ENCODE measurements at places on chromosomes 3 and 15.
A peak's percentile ranks its signal among the peaks of the same experiment; 100 is the strongest.

DNA sequence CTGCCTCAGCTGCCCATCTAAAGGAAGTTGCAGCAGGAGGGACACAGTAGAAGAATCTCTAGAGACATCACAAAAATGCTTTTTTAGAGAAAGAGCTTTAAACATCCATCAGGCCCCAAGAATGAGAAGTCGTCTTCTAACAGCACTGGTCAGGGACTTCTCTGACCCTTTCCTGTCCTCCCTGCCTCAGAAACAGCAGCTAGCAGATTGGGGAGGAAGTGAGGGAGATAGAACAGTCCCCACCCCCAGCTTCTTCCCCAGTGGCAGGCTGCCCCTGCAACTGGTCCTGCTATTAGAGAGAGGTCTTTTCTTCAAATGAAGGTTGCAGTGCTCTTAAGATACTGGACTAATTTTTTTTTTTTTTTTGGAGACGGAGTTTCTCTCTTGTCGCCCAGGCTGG lies 55.1 kb downstream of the PDE8A start:
- DNase-seq: no peak

- DNase-seq: no peak
Observed at GRCh38 chr15:75884041-75884440, 19.6 kb upstream of the FBXO22 start.

DNA sequence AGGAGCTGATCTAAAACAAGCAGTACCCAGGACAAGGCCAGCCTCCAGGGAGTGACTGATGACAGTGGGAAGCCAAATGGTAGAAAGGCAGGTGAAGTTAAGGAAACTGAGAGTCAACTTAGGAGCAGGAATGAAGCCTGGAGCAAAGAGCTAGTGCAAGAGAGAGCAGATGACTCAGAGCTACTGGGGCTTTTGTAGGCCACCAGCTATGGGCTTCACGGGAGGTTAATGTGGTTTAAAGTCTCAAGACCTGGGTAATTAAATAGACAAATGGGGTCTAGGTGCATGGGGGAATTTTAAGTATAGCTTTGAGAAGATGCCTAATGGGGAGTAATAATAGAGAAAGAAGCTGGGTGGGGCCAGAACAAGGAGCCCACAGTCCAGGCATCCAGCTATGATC lies 3.1 kb downstream of the CD86 start:
- DNase-seq: no peak

- no peak for DNase-seq
Observed at GRCh38 chr3:143884861-143885260, 36.6 kb upstream of the SLC9A9 start.

- no peak for DNase-seq
Observed at GRCh38 chr15:39204031-39204430, 376.8 kb upstream of the THBS1 start.

DNA sequence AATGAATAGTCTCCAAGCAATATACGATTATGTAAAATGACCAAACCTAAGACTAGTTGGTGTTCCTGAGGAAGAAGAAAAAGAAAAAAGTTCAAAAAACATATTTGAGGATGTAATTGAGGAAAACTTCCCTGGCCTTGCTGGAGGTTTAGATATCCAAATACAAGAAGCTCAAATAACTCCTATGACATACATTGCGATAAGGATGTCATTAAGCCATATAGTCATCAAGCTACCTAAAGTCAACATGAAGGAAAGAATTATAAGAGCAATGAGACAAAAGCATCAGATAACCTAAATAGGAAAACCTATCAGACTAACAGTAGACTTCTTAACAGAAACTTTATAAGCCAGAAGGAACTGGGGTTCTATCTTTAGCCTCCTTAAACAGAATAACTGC lies 231.1 kb downstream of the TUSC7 start:
- DNase-seq: no peak

DNA sequence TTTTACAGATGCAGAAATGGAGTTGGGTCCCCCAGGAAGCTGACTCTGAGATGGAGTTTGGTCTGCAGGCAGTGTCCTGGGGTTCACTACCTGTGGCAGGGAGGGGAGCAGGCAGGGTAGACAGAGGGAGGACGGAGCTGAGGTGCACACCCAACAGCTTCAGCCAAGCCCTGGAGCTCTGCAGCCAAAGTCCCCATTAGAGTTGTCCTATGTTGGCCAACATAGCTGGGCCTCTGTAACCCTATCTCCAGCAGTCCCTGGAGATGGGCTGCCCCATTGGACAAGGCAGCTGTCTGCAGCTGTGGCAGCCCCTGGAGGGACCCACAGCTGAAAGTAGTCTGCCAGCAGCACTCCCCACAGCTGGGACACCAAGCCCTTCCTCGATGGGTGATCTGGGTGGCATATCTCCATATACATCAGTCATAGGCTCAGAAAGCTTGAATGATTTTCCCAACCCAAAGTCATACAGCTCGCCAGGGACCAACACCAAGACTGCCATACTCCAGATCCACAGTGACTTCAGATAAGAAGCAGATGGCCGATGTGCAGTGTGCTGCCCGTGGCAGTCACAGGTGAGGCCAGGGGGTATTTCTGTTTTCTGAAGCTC lies 31.9 kb downstream of the STARD5 start:
- DNase-seq: no peak

DNA sequence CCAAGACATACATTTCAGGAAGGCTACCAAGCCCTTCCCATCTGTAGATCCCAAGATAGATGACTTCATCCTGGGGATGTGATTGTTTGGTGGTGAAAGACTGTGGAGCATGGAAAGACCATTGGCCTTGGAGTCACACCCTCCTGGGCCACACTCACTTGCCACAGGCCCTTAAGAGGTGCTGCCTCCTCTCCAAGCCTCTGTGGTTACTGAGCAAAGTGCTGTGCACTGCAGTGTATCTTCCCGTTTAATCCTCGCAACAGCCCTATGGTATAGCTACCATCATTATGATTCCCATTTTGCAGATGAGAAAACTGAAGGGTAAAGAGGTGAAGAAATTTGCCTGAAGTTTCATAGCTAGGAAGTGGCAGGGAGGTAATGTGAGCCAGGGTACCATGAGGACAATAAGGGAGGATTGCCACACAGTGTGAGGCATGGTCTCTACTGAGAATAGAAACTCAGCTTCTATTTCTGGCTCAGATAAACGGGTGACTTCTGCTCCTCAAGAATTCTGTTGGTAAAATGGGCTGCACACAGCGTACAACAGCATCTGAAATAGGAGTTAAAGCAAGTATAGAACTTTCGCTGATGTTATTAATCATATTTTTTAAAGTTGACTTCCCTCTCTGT lies 23.9 kb upstream of the RHO start:
- DNase-seq: no peak

GRCh38 chr3:50154840-50155490 lies at the start of gene SEMA3F:
Gene SEMA3F, plus strand, starts transcription at chr3:50155324. Its CDS starts 4,299 bp downstream, at chr3:50159623.
- DNase-seq: peak; percentile 69

- no peak for DNase-seq
Observed at GRCh38 chr3:155572085-155572484, 172.8 kb downstream of the PLCH1 start.

DNA sequence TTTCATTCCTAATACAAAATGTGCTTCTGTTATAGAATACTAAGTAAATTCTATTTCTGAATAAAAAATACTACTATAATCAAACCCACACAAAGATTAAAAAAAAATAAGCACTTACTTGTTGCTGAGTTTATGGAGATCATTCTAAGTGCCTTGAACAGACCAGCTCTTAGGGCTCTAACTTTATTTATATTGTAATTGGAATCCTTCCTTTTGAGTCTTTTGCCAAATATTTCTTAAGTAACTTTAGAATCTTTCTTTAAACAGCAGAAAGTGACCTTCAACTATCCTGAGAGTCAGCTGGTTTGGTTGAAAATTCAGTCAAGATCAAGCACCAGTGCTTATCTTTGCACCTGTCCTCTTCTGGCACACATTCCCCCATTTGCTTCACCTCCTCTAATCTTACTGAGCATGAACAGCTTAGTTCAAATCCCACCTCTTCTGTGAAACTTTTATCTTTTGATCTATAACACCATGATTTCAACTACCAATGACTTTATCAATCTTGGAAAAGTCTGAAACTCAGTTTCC lies 149.3 kb downstream of the VPS13C start:
- DNase-seq: no peak

DNA sequence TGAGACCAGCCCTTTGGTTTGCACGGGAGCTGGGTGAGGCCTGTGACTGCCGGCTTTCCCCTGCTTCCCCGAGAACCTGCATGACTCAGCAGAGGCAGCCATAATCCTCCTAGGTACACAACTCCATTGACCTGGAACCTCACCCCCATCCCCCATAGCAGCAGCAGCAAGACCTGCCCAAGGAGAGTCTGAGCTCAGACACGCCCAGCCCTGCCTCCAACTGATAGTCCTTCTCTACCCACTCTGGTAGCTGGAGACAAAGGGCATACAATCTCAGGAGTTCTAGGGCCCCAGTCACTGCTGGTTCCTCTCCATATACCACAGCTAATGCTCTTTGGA lies 141.0 kb upstream of the ARHGEF26 start:
- DNase-seq: no peak

DNA sequence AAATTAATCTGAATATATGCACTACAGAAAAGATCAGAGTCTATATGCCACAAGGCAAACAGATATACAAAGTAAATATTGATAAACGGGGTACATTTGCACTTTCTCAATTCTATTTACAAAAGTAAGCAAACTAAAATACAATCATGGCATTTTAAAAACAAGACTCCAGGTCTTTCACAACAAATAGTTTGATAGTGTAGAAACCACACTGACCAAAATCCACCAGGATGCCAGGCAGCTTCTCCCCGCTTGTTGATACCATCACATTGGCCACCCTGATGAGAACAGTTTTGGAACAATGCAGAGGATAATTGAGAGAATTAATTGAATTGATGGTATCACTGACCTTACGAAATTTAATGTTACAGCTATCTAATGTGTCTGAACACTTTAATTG lies 190.6 kb upstream of the TMCO5A start:
- DNase-seq: no peak

DNA sequence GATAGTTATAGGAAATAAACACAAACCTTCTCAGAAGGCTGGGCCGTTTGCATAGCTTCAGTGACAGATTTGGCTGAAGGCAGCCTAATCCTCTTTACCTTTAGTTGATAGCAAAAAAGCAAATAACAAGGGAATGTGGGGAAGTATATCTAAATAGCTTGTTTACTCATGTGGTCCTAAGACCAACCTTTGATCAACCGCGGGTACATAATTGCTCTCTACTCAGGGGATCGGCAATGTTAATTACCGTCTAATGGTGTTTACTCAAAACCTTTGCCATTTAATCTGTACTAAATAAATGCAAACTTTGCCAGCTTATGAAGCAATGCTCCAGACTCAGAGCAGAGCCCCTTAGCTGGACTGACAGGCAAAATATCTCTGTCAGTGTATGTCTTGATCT lies 51.6 kb downstream of the EIF3J start:
- DNase-seq: no peak

DNA sequence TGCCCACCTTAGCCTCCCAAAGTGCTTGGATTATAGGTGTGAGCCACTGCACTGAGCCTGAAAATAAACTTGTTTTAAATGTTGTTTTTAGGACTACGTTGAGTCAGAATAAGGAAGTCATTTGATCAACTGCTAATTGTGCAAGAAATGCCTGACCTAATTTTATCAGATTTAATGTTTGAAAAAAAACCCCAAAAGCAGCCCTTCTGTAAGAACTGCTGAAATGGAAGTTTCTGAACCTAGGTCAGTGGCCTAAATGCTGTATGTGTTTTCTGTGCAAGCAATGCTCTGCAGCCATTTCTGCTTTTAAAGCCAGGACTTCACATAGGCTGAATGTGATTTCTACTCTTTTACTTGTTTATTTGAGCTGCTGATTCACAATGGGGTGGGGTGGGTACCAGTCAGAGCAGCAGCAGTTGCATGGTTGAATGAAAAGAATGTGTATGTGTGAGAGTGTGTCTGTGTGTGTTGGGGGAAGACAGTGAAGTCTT lies 6.6 kb downstream of the GPX1 start:
- no peak for DNase-seq

DNA sequence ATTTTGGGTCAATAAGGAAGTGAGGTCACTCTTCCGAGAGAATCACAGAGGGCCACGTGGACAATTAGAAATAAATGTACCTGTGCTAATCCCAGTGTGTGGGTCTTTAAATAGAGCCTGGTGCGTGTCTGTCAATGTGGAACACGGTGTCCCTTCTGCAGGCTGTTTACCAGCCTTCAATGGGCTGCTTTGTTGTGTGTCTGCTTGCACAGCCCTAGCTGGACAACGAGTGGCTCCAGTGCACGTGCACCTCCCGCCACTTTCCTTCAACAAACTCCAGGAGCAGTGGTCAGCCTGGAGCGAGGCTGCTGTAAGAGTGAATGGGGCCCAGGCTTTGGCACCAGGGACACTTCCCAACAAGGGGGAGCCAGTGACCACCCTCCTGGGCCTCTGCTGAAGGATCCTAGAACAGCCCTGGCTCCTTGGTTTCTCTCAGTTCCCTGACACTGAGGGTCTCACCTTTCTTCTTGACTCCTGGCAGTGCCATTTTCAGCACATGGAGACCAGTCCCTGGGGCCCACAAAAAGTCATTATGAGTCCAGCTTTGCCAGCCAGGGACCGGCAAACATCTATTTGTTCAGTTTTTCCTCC lies 76.1 kb downstream of the ISG20 start:
- DNase-seq: no peak

GRCh38 chr3:136270179-136270578 lies 20.0 kb downstream of the PCCB start:
- DNase-seq: no peak

DNA sequence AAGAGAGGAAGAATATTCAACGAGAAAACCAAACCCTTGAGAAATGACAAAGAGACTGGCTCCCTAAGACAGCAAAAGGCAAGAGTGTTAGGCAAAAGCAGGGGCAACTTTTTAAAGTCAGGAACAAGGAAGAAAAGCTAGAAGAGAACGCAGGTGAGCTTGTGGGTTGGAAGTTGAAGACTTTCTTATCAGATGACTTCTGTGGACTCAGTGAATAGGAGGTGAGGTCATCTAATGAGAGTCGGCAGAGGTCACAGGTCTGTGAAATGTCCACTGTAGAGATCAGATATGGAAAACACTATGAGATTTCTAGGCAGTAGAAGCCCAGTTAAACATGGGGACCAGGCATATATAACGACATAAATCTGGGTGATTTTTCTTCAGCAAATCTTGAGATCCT lies 27.2 kb upstream of the TNIK start:
- no peak for DNase-seq

DNA sequence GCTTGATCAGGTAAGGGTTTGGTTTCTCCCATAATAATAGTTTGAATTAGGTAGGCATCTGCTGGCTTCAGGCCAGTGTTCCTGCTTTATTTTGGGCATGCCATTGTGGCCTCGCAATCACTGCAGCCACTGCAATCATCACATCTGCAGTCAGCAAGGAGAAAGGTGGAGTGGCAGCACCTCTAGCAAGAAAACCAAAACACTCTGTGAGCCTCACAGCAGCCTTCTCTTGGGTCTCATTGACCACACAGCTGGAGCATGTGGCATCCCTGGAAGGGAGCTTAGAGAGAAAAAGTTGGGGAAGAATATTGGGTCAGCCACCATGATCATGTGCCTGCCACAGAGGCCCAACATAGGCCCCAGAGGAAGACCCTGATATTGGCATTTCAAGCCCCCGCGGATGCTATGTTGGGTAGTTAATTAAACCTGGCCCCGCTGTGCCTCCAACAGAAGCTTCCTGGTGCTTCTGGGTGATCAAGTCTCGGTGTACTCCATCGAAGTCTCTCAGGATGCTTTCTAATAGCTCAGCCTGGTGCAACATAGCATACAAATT lies 158.0 kb upstream of the UBE2E1 start:
- DNase-seq: no peak

GRCh38 chr3:62926494-62926893 lies 51.3 kb upstream of the CADPS start:
- DNase-seq: no peak

- no peak for DNase-seq
Observed at GRCh38 chr3:138470687-138471086, 36.3 kb downstream of the ESYT3 start.

GRCh38 chr15:37134699-37135131 lies 34.4 kb upstream of the MEIS2 start:
- DNase-seq: no peak

Data from activated T-helper 1 cell treated with anti-CD3 and anti-CD28 coated beads, Interleukin-12 subunit alpha, Interleukin-12 subunit beta, Interleukin-2, Interleukin-4 antibody, amounts not matched to agents 30 ng/mL and 10 ng/mL and 1 ng/mL, durations not matched to agents 14 hours and 24 hours and 36 hours (primary cell).